Parietal lobe (tissue), 2 donors: ENCODE measurements at places on chromosomes 1 and 21. TPM values are rescaled to one million over a fixed set of nuclear protein-coding genes. Genes with fewer than 3 reads are reported as not detected.

B3GALT2 gene
- 105 TPM for total RNA-seq

ENSA gene
- 132 TPM for total RNA-seq

BEND5 gene
- 16.0 TPM for total RNA-seq

SHE gene
- total RNA-seq, result 1.3 TPM

GPR3 gene
- 0.31 TPM for total RNA-seq

GPR161 gene
- 117 TPM for total RNA-seq

PBX1 gene
- 430 TPM for total RNA-seq
